ENCODE measurements at places on chromosomes 7 and 10.

GRCh38 chr7:1635401-1635800 lies 34.7 kb upstream of the ELFN1 start:
- no peak for DNase-seq

- no peak for DNase-seq
These were observed 137.3 kb upstream of the ZMIZ1 start for GRCh38 chr10:78931321-78932053.

DNA sequence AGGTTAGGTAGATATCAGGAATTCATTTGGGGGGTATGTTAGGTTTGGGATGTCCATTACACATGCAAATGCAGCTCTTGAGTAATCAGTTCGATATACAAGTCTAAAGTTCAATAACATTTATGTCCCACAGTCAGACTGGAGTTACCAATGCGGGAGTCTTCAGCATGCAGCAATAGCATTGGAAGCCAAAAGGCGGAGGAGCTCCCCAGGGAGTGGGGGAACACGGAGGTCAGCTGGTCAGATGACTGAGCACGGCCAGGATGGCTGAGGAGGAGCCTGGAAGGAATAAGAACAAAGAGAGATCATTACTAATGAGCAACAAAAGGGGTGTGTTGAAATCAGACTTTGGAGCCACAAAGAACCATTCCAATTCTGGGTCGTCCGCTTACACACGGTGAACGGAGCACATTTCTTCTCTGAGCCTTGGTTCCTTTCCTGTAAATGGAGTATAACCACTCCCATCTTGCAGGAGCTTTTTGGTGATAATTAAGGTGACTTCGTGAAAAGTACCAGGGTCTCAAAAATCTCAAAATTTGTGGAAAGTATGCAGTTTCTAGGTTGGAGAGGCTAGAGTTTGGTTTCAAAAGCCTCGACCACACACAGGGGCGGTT lies 478 bp upstream of the ZNF22 start:
- DNase-seq, result no peak

DNA sequence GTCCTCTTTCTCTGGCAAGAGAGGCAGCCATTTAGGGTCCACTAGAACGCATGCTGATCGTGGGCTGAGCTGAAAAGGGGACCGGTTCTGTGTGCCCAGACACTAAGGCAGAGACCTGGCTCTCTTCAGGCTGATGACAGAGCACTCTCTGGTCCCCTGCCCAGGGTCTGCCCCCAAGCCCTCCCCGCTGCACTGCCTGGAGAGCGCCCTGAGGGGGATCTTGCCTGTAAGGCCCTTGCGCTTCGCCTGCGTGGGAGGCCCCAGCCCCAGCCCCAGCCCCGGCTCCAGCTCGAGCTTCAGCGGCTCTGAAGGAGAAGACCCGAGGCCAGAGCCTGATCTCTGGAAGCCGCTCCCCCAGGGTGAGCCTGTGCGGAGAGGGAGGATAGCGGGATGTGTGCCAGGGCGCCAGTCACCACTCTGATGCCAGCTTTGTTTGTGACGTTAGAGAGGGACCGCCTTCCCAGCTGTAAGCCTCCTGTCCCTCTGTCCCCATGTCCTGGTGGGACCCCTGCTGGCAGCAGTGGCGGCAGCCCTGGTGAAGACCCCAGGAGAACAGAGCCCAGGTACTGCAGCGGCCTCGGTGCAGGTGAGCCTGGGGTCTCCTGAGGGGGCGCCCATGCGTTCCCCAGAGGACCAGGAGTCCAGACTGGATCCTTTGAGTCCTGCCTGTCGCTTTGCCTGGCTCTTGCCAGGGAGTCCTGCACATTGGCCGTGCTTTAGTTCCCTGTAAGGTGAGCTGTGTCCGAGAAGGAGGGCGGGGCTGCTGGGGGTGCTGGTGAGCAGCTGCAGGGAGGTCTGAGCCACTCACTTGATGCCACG lies 43.2 kb downstream of the ZNF467 start:
- DNase-seq, result no peak

GRCh38 chr10:130553826-130554225 lies 417.6 kb downstream of the GLRX3 start:
- no peak for DNase-seq

DNA sequence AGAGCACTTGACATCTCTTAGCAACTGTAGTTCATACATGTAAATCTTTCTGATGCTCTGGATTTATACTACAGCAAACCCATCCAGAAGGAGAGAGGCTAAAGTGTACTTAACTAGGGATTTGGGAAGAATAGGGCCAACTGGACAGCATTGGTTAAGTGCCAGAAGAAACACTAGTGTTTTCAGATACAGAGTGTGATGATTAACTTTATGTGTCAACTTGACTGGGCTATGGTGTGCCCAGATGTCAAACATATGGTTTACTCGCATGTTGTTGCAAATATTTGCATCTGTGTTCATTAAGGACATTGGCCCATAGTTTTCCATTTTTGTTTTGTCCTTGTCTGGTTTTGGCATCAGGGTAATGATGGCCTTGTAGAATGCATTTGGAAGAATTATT lies 384.7 kb upstream of the KCND2 start:
- DNase-seq, result no peak
